ENCODE measurements at places on chromosomes 7 and 10.
A peak's percentile ranks its signal among the peaks of the same experiment; 100 is the strongest.

DNA sequence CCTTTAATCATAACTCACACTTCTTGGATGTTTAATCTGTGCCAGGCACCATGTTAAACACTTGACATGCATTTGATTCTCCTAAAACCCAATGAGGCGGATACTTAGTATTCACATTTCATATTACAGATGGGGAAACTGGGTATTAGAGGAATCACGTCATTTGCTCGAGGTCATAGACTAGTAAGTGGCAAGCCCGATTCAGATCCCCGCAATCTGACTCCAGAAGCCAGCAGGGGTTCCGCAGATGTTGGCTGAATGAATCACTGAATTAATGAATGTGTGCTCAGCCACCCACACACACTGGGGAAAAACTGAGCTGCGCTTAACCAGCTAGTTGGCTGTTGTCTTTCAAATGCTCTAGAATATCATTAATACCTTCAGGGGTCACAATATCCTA lies 22.5 kb upstream of the ENO4 start:
- DNase-seq: no peak

DNA sequence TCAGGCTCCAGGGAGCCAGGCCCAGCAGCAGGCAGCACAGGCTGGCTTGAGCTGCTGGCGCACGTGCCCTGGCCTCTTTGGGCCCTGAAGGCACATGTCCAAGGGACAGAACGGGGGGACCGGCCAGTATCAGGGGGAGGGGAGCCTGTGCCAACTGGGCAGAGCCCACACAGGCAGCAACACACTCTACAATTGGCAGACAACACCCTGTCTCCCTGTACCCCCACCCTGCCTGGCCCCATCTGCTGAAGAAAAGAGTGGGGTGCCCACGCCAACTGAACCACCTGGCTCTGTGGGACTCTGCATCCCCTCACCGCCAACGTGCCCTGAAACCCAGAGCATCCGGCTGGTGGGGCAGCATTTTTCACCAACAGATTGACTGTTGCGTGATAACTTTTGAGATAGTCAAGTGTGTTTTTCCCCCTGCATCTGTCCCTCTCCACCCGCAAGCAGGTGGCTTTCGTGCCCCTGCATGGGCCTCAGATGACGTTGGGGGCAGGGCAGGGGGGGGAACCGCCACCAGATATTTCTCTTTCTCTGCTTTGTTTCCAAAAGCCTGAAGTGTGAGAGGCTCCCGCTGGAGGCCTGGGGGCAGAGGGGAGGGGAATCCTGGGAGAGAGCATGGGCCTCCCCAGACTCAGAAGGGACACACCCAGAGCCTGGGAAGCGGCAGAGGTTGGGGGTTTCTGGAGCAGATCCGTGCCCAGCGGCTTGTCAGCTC lies 21.8 kb downstream of the SLIT1 start:
- DNase-seq: no peak

- DNase-seq: peak; percentile 67
Measured at GRCh38 chr10:69912589-69912988, 110.9 kb downstream of the COL13A1 start.

DNA sequence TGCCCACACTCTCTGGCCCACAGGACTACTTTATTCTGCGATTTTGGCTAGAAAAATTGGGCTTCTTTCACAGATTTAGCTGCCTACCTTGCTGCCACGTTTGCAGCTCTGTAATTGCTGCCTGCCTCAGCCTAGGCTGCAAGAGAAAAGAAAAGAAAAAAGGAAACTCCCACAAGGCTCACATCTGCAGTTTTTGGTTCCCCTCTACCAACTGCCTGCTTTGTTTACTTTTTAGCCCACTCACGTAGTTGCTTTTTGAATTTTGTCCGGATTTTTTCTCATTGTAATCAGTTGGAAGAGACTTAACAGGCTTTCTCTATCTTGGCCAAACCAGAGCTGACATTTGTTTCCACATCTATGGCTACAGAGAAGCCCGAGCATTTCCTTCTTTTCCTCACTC lies 24.3 kb downstream of the SUN3 start:
- no peak for DNase-seq

DNA sequence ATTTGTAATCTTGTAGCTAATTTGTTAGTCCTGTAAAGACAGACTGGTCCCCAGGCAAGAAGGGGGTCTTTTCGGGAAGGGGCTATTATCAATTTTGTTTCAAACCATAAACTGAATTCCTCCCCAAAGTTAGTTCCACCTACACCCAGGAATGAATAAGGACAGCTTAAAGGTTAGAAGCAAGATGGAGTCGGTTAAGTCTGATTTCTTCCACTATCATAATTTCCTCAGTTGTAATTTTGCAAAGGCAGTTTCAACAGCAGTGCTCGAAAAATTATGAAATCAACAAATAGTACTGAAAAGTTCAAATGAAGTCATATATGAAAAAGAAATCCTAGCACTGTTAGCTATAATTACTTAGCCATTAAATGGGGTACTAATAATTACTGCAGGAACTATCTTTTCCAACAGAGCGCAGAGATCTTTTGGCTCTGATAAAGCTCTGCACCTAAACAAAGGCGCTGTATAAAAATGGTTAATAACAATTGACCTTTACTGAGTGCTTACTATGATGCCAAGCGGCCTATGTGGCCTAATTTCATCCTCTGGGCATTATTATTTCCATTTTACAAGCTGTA lies 756 bp upstream of the SEC24C start:
- no peak for DNase-seq

DNA sequence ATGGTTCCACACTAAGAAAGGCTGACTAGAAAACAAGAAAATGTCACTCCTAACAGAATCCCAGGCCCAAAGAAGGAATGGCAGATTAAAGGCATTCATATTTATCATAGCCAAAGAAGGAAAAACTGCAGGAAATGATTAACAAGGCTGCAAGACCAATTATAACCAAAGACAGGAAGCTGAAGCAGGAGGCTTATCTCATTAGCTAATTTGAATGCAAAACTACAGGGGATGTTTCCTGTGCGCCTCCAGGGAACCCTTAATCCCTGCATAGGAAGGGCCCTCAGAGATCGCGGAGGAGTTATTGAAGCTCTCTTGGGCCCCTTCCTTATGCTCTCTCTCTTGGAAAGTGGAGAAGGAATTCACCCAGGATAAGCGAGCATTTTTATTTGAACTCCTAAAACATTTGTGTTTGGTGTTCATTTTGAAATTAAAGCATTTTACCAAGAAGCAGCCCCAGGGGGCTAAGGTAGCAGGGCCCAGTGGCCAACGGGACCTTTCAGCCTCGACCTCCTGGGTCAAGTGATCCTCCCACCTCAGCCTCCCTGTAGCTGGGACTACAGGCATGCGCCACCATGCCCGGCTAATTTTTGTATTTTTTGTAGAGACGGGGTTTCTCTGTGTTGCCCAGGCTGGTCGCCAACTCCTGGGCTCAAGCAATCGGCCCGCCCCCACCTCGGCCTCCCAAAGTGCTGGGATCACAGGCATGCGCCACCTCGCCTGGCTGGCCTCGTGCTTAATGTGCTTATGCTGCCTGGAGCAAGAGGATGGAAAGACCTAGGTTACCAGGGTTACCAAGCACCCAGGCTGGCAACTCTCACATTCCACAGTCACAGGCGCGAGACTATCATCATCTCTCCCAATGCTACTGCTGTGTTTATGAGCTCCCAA lies 24.1 kb upstream of the PROSER2 start:
- DNase-seq: no peak

GRCh38 chr7:41885078-41885477 lies 182.2 kb upstream of the INHBA start:
- no peak for DNase-seq
